ENCODE measurements at places on chromosomes 6 and 20.

- no peaks in the 10 kb centered on the region for H3K27me3 ChIP-seq
- H3K4me3 ChIP-seq, result no peak overlapping the region
- H3K27ac ChIP-seq, result no peak overlapping the region
- no peaks in the 10 kb centered on the region for H3K36me3 ChIP-seq
These were observed 85.5 kb downstream of the WASF1 start for GRCh38 chr6:110093981-110094380.

- H3K4me1 ChIP-seq, result no peaks in the 10 kb centered on the region
- no peaks in the 10 kb centered on the region for H3K36me3 ChIP-seq
- no peak for DNase-seq
- no peak overlapping the region for H3K27ac ChIP-seq
These were observed 211.9 kb upstream of the RNF24 start for GRCh38 chr20:4227085-4227821.

GRCh38 chr6:43878823-43879495 lies 108.9 kb downstream of the VEGFA start:
- no peak overlapping the region for H3K27ac ChIP-seq
- H3K4me3 ChIP-seq, result no peak overlapping the region
- DNase-seq, result no peak
- H3K36me3 ChIP-seq, result no peaks in the 10 kb centered on the region

DNA sequence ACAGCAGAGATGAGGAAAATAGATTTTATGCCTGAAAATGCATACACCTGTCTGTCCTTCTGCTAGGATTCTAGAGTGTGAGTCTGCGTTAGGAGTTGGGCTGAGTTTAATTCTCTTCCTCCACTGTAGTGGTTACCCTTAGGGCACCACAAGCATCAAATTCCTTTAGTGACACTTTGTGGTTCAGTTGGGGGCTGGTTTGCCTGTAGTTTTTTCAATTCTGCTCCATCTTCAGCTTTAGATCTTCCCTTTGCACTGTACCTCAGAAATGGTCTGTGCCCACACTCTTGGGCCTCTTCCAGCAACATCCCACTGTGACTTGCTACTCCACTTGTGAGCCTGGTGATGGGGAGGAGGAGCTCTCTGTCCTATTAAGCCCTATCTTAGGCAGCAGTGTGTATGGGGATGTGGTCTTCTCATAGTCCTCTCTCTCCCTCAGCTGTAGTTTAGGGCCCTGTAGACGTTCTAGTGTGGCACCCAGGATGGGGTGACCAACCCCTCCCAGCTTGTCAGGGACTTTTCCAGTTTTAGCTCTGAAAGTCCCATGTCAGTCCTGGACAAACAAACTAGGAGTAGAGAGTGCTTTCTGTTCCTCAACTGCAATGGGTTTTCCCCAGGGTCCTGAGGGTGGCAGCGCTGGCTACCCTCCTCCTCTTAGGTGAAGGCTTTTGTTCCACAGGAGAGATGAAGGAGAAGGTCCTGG lies 19.7 kb upstream of the OGFRL1 start:
- no peak overlapping the region for H3K4me3 ChIP-seq
- no peaks in the 10 kb centered on the region for H3K27me3 ChIP-seq
- no peaks in the 10 kb centered on the region for H3K36me3 ChIP-seq
- no peaks in the 10 kb centered on the region for H3K4me1 ChIP-seq
- no peak for DNase-seq
- H3K27ac ChIP-seq, result no peak overlapping the region

DNA sequence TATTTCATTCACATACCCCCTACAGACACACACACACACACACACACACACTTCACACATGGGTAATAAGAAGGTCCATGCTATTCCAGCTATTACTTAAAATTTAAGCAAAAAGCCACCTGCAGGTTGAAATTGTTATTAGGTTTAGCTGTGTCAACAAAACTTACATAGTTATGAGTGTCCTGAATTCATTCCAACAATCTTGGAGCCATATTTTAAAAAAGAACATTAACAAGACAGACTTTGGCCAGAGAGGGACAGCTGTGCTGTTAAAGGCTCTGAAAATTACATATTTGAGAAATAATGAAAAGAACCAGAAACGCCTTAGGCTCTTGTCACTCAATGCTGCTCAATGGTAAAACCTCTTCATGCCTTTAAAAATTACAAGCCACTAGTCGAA lies 455.3 kb downstream of the EPM2A start:
- no peaks in the 10 kb centered on the region for H3K36me3 ChIP-seq
- no peak for DNase-seq
- no peaks in the 10 kb centered on the region for H3K27me3 ChIP-seq
- no peak overlapping the region for H3K27ac ChIP-seq
- H3K4me1 ChIP-seq, result no peaks in the 10 kb centered on the region
